ENCODE measurements at places on chromosomes 1 and 21.
A peak's percentile ranks its signal among the peaks of the same experiment; 100 is the strongest.

GRCh38 chr1:46652321-46653100 lies 15.7 kb downstream of the ATPAF1 start:
- no peak for DNase-seq

DNA sequence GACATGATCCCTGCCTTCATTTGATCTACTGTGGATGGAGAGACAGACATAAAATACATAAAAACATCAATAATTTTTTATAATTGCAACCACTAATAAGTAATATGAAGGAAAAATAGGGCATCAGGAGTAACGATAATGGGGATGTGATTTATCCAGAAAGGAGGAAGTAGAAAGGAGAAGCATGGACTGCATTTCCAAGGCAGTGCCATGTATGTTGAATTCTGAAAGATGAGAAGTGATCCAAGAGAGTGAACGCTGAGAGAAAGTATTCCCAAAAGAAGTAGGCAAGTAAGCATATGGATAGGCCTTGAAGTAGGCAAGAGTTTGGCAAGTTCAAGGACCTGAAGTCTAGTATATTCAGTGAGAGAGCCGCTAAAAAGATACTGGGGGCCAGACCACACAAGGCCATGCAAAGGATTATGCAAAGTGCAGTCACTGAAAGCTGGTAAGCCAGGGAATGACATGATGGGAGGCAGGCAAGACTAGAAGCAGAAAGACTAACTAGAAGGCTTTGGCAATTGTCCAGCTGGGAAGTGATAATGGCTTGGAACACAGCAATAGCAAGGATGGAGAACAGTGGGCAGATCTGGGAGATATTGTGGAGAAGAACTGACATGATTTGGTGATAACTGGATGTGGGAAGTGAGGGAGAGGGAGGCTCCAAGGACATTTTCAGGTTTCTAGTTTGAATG lies 85.9 kb downstream of the TM2D1 start:
- no peak for DNase-seq

DNA sequence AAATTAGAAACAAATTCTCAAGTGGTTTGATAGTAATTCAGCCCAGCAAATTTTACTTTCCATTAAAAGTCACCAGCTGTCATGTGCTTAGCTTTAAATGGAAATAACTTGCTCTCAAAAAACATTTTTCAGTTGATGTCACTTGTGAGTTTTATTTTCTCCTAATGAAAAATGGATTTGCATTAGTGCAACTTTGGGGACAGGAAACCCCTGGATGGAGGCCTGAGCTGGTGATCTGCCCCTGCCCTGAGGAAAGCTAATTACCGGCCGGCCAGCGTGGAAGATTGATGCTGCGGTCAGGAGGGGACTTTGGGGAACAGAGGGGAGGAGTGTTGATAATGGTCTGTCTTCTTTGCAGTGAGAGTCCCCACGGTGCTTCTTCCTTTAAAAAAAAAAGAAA lies 66.8 kb upstream of the ANGPTL1 start:
- DNase-seq = no peak

GRCh38 chr1:229272164-229273158 lies 1.6 kb downstream of the RAB4A start:
- DNase-seq = no peak

- no peak for DNase-seq
Measured at GRCh38 chr1:107550358-107550757, 409.5 kb downstream of the NTNG1 start.

DNA sequence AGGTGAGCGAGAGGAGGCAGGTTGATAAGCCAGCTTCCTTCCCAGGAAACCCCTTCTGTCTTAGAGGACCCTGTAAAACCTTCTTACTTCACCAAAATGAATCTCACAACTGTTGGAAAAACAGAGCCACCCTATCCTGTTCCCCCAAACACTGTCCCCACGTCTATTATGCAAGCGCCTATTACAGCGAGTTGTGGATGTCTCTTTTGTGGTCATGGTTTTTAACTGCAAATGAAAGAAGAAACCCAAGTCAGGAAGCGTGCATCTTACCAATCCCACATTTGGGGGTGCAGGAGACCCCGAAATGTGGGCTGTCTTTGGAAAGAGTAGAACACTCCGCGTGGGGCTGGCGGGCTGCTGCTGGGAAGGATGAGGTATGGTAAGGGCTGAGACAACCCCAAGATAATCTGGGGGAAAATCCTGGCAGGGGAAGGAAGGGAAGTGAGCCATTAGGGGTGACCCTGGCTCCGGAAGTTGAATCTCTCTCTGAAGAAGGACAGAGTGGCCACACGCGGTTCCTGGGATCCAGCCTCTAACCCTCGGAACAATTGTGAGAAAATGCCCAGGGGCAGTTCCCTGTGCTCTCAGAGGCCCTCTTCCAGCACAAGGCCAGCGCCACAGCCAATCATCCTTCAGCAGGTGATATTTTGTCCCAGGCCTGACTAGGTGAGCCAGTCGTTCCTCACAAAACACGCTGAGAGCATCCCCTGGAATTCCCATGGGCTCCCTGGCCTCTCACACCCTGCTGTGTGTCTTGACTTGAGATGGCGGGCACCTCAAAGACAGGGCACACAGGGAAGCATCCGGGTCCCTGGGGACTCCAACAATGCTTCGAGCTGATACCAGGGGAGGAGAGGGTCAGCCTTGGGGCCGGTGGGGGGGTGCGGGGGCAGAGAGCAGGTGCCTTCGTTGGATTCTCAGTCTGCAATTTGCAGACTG lies 168.5 kb upstream of the IRF2BP2 start:
- DNase-seq = no peak

- DNase-seq = no peak
Measured at GRCh38 chr1:15207031-15207828, 39.8 kb upstream of the FHAD1 start.

DNA sequence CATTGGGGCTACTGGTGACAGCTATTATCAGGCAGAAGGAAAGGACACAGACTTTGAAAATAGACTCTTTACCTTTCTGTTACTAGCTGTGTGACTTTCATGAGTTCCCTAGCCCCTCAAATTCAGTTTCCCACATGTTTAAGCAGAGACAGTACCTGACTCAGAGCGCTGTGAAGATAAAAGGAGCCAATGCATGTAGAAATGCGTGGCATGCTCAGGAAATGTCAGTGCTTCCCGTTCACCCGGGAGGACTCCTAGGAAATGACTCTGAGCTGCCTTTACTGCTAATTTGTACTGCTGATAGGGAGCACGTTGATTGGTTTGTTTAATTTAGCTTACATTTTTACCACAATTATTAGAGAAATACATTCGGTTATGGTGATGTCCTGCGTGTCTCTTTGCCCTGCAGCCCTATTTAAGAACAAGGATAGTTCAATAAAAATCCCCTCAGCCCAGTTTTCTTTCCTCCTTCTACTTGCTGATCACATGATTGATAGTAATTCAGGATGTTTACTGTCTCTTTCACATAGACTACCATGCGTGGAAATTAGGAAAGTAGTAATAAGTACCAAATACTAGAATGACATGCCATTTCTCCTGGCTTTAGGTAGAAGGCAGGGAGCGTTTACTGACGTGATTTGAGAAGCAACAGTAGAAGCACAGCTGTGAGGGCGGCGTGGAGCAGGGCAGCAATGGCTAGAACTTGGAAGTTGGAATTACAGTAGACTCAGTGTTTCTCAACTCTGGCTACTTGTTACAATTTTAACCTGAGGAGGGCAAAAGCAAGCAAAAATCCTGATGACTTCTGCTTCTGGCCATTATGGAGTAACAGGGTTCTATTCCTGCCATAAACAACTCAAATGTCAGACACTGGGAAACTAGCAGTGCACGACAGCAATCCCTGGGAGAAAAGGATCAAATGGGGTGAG lies 15.9 kb downstream of the PDIK1L start:
- peak; percentile 12 for DNase-seq

DNA sequence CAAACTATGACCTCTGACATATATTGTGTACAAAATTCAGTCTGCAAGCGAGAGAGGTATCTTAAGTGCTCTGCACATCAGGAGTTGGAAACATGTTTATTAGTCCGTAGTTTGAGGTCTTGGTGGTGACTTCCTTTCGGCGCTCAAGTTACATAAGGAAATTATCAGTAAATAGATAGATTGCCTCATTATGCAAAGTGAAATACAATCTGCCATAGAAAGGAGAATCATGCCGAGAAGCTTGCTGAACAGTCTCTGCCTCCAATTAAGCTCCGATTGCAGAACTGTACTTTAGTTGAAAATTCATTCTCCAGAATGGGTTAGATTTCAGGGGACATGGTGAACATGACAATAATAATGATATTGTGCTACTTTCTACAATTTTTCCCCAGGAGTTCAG lies 271.8 kb downstream of the BRINP2 start:
- DNase-seq = no peak

- DNase-seq = no peak
Measured at GRCh38 chr1:227322376-227322775, 4.1 kb upstream of the CDC42BPA start.

- no peak for DNase-seq
Measured at GRCh38 chr1:226624526-226624925, 76.0 kb downstream of the STUM start.

DNA sequence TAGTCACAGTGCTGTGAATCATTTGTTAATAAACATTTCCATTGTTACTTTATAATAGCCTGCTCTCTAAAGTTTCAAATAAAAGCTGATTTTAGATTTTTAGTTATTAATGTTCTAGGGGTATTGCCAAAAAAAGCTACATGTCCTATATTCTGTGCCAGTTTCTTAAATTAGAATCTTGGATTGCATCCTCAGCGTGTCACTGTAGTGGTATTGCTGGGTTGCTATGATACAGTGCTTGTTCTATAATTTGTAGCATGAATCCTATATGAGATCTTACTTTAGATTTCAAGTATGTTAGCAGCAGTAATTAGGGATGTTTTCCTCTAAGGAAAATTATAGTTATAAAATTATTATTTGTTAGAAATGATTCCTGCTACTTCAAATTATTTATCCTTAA lies 16.4 kb downstream of the PPP2R5A start:
- no peak for DNase-seq

DNA sequence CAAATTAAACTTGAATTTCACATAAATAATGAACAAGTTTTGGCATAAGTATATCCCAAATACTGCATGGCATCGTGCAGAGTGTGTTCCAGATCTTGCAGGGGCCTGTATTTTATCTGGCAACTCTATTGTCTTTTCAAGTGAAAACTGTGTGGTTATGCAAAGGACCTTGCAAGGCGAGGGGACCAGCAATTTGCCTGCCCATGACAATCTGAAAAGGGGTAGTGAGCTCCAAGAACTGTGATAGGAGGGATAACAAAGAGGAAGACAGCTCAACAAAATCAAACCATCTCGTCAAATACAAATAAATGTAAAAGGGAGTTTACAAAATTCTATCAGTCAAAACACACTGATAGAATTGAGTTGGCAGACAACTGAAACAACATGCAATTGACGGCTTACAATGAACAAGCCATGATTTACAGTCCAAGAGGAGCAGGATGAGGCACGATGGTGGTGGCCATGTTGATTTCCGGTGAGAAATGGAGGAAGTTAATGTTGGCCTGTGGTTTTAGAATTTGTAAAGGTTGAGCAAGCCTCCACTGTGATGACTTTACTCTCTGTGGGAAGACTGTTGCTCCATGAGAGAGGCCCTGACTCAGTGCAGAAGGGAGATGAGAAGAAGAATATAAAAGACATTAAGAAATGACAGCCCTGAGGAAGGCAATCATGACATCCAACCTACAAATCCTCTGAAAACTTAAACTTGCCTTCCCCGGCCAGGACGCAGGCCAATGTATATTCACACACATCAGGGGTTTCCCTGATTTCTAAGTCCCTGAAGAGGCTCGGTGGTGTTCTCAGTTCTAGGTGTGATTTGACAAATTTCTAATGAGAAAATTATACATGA lies 132.2 kb downstream of the ADSS2 start:
- DNase-seq = peak; percentile 75

GRCh38 chr1:107964336-107965109 lies 457 bp downstream of the VAV3 start:
- DNase-seq = peak; percentile 14

DNA sequence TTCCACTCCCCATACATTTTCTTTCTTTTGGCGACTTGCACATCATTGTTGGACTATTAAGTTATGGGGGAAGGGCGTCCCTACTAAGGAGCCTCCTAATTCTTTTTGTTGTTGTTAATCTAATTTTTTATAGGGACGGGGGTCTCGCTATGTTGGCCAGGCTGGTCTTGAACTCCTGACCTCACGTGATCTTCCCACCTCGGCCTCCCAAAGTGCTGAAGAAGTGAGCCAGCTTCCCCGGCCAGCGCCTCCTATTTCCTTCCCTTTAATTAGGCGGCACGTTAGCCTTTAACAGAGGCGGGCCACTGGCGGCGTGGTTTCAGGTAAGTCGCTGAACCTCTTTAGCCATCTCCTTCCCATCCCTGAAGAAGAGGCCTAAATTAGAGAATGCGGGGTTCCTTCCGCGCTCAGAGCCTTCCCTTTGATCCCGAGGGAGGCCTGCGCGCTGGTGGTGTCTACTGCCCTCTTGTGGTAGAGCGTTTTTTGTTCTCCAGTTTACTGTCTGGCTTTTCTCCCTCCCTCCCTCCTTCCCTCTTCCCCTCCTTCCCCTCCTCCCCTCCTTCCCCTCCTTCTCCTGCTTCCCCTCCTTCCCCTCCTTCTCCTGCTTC lies 38.1 kb downstream of the TNFRSF9 start:
- DNase-seq = peak; percentile 70

- DNase-seq = no peak
Measured at GRCh38 chr1:190196020-190196419, 281.6 kb downstream of the BRINP3 start.

GRCh38 chr1:86154571-86155050 lies 2.0 kb downstream of the COL24A1 start:
- no peak for DNase-seq

GRCh38 chr1:234730475-234730769 lies 120.4 kb upstream of the IRF2BP2 start:
- no peak for DNase-seq

GRCh38 chr1:6614019-6614928 lies 743 bp downstream of the PHF13 start:
- DNase-seq = peak; percentile 39

- DNase-seq = no peak
Measured at GRCh38 chr1:11170102-11170501, 19.1 kb upstream of the ANGPTL7 start.

GRCh38 chr1:67814121-67814772 lies 19.0 kb downstream of the GNG12 start:
- no peak for DNase-seq

GRCh38 chr1:1938613-1939295 lies 19.7 kb upstream of the TMEM52 start:
- no peak for DNase-seq

GRCh38 chr1:184018622-184019021 lies 18.9 kb downstream of the COLGALT2 start:
- no peak for DNase-seq

DNA sequence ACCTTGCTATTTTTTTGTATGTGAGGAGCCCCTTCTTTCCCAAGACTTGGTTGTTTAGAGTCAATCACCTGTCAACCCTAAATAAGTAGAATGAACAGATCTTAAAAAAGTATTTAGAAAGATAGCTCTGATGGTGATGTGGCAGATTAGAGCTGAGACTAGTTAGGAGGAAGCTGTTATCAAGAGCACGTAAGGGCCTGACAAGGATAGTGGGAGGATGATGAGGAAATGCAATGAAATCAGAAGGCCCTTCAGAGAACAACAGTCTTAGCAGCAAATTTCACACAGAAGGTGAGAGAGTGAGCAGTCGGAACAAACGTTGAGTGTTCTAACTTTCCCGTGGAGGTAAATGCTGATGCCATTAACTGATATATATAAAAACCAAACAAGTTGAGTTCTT lies 15.9 kb upstream of the S1PR1 start:
- DNase-seq = no peak

GRCh38 chr1:162680419-162681121 lies 48.3 kb downstream of the DDR2 start:
- DNase-seq = no peak

GRCh38 chr1:85465786-85466134 lies 801 bp upstream of the DDAH1 start:
- DNase-seq = no peak

- DNase-seq = peak; percentile 45
Measured at GRCh38 chr1:115807723-115808122, 33.2 kb downstream of the NHLH2 start.
